Cortex of kidney (tissue), 1 donor: ENCODE measurements at places on chromosomes 6 and 20.

- no peak for DNase-seq
Measured at GRCh38 chr6:33652002-33652401, 30.9 kb downstream of the ITPR3 start.

GRCh38 chr20:64146936-64147477, 17.2 kb upstream of the MYT1 start:
- no peak for DNase-seq

GRCh38 chr6:107330168-107330567, 129.2 kb downstream of the PDSS2 start:
- no peak for DNase-seq

- no peak for DNase-seq
Measured at GRCh38 chr6:168599118-168599494, 158.1 kb downstream of the SMOC2 start.

DNA sequence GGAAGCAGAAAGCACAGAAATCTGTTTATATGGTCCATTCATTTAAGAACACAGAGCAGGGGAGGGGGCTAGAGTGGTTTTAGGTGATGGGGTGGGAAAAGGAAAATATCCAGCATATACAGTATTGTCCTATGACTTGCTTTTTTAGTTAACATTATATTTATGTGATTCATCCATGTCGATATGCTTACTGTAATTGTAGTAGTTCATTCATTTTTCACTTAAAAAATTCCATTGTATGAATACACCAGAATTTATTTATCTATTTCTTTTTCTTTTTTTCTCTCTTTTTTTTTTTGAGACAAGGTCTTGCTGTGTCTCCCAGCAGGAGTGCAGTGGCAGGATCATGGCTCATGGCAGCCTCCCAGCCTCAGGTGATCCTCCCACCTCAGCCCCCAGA, 9.6 kb upstream of the PRIM2 start:
- no peak for DNase-seq

DNA sequence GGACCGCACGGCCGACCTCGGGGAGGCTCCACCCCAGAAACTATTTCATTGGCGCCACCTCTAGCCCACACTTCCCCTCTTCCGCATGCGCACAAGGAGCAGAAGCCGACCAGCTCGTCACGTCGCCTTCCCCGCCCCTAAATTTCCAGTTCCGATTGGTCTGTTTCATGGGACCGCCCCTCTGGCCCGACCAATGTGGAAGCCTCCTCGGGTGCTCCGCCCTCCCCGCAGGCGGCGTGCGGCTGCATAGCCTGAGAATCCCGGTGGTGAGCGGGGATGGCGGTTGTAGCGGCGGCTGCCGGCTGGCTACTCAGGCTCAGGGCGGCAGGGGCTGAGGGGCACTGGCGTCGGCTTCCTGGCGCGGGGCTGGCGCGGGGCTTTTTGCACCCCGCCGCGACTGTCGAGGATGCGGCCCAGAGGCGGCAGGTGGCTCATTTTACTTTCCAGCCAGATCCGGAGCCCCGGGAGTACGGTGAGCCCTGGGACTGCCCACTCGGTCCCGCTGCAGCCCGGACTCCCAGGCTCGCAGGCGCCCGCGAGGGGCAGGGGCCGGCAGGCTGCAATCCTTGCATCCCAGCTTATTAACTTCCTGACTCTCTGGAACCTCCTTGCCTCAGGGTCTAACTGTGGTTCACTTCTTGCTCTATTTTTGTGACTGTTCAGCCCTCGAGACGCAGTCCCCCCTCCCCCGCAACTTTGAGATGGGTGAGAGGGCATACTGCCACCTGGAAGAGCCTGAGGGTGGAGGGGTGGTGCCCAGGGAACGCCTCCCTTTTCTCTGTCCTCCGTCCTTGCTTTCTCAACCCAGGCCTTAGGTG, at the start of gene BCKDHB:
Gene BCKDHB, plus strand, starts transcription at position 254 of the 818 bp plus-strand sequence. Its CDS starts 23 bp downstream, at position 277.
- peak; percentile 41 for DNase-seq

DNA sequence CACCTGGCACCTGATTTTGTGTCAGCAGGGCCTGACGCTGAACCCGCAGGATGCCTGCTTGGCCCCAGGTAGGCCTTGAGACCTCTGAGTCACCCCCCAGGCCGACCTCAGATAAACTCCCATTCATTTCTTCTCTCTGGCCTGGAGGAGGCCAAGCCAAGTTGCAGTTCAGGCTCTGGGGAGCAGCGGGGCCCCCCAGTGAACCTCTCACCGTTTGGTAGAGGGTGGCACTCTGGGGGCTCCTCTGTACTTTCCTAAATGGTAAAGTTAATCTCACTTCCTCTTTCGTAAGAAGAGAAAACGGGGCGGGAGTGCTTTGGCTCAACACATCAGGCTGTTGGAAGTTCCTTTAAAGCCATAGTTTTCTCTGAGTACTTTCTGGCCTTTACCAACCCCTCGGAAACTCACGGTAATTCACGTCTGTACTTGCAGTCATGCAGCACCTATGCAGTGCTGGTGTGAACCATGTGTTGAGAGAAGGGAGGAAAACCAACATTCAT, 2.8 kb downstream of the SIRPA start:
- DNase-seq = no peak

DNA sequence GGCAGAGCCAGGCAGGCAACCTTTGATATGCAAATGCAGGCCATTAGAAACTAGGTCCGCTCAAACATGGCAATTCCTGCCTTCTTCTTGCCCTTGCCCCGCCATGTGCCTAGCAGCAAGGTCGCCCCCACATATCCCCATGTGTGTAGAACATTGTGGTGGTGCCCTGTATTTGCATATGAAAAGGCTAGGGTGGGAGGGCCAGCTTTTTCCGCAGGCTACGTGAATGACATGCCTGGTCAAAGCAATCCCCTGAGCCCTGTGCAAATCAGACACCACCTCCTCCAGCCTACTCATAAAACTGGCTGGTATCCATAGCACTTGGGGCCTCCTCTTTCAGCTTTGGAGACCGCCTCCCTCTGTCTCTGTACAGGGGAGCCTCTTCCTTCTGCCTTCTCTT, 31.6 kb downstream of the GSTA2 start:
- DNase-seq = no peak

DNA sequence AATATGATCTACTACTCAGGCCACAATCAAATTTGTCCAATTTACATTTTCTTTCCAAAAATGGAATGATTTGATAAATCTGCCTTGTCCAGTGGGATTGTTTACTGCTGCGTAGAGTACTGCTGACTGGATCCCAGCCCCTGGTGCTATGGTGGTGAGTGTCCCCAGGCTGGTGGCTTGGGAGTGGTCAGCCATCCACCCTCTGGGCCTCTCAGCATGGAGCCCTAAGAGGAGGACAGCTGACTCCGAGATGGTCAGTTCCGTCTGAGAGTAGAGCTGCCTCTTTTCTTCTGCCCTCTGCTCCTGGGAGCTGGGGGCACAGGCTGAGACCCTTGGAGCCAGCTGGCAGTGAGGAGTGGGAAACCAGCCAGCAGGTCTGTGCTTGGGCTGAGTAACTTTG, 22.7 kb downstream of the PRDM13 start:
- no peak for DNase-seq

- no peak for DNase-seq
Measured at GRCh38 chr6:156197513-156197912, 579.7 kb upstream of the ARID1B start.

DNA sequence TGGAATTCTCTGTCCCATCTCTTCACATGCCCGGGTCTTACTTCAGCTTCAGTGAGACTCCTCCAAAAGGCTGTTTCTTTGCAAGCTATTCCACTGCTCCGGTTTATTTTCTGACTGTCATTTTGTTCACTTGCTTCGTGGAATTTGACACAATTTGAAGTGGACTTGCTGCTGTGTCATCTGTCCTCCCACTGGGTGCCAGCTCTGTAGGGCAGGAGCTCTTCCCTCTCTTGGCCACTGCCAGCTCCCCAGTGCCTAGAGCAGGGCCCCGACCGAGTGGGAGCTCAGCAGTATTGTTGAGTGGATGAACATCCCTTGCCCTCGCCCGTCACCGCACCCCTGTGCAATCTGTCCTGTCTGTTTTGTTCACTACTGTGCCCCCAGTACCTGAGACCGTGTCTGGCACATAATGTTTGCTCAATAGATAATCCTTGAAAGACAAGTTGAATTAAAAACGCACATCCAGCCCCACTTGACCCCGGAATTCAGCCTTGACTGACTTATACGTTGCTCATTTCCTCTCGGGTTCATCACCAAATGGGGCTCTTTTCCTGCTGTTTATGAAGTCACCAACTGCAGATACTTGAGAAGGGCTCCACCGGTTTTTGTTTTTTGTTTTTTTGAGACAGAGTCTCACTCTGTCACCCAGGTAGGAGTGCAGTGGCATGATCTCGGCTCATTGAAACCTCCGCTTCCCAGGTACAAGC, 170.3 kb upstream of the KCNG1 start:
- no peak for DNase-seq

GRCh38 chr20:44566018-44566417, 16.4 kb upstream of the PKIG start:
- no peak for DNase-seq

DNA sequence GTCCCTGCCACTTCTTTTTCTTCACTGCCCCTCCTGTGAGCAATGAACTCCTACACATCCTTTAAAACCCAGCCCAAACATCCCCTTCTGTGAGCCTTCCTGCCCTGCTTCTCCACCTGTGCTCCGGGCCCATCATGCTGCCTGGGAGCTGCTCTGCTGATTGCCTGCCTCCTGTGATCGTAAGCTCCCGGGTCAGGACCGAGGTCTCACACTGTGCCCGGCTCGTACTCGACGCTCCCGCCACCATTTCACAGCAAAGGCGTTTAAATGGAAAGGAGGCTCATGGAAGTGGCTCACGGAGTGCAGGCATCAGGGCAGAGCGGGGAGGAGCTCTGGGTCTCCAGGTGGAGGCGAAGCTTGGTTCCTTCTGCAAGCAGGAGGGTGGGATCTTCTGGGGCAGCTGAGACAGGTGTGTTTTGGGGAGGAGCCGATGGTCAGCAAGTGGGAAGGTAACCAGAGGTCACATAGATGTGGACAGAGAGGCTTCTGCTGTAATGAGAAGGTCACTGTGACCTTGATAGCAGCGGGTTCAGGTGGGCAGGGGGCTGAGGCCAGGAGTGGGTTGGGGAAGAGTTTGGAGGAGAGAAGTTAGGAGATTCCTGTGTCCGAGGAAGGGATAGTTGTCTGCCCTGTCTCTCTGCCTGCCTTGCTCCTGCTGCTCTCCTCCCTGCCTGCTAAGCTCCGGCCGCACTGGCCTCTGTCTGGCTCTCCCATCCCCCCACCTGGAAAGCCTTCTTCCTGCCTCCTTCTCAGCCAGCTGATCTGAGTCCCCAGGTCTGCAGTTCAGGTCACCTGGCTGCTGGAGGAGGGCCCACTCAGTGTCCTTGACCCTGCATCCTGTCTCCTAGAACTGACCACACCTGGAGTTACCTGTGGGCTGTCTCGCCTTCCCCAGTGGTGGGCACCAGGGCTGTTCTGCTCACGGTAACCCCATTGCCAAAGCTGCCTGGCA, 52.7 kb upstream of the FRMD1 start:
- DNase-seq = no peak

- no peak for DNase-seq
Measured at GRCh38 chr20:2657241-2657640, 4.8 kb downstream of the NOP56 start.

- DNase-seq = no peak
Measured at GRCh38 chr20:55446301-55446700, 559.0 kb downstream of the CBLN4 start.

DNA sequence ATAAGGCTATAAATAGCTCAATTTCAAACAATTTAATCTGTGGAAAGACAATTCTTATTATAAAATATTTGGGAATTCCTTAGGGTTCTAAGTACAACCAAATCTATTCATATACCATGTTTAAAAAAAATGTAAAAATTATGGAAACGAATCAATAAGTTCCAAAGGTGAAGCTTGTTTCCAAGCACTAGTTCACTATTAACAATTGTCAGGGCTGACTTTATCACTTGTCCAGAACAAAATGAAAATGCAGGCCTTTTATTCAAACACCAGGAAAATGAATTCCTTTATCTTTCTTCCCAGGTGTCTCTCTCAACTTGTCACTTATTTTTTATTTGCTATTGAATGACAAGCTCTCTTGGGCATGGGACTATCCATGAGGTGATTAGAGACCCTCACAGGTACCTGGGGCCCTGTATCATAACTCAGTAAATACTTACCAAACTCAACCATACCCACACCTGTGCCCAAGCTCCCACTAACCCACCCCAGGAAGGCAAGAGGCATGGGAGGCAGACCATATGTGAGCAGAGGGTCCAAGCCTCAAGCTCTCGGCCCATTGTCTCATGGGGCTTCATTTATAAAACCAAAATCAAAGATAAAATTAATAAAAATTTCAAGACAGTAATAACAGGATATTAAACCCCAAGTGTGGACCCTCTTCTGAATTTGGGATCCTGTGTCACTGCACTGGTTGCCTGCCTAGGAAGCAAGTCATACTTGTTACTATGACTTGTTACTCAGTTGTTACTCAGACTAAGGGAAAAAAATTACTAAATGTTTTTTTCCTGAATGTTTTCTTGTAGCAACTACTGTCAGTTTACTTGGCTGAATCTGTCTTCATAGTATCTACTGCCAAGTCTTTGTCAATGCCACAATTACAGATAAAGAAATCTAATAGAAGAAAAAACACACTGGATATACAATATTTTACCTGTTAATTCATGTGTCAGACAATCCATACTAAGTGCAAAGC, 54.7 kb downstream of the PTPRK start:
- no peak for DNase-seq
